Osteocyte (in vitro differentiated cells): ENCODE measurements at places on chromosomes 2 and 18.

DNA sequence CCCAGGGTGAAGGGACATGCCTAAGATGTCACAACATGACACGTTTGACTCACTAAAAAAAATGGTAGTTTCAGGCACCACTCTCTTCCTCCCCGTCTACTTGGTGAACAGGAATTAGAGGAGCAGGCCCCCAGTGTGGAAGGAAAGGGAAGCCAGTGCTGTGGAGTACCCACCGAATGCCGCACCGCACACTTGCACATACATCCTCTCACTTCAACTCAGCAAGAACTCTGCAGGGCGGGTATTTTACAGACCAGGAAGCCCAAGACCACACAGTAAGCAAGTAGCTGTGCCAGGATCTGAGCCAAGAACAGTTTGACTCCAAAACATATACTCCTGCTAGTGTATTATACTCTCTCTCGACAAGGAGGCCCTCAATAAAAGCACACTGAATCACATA, 69.8 kb downstream of the BCL2 start:
- DNase-seq, result no peak

- DNase-seq, result peak; percentile 15
Measured at GRCh38 chr2:73877071-73877802, 15.6 kb upstream of the ACTG2 start.

DNA sequence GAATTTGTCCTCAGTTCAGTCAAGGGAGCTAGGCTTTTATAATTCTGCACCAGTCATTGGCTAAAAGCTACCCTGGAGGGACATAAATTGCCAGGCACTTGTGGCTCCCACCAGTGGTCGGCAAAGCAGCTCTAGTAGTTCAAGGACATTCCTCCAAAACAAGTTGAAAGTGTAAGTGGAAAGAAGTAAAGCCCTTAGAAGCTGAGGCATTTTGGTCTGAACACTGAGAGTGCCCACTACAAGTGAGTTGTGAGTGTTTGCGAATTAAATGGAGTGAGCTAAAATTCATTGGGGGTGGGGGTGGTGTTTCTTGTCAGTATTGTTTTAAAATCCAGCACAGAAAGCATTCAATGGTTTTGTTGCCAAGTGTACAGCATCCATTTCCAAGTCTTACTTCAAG, 879.9 kb upstream of the CDH2 start:
- no peak for DNase-seq

DNA sequence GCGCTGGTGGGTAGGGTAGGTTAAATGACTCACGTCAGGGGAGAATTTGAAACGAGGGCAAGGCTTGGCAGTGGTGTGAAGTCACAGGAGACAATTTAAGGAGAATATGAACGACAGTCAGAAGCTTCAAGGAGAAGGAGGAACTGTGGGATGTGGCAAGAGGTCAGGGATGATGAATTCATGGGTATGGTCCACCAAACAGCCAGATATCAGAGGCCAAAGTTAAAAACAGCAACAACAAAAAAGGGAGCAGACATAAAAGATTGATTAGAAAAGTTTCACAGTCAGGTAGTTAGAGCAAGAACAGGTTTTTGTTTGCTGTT, 1.4 kb upstream of the ZNF396 start:
- no peak for DNase-seq

DNA sequence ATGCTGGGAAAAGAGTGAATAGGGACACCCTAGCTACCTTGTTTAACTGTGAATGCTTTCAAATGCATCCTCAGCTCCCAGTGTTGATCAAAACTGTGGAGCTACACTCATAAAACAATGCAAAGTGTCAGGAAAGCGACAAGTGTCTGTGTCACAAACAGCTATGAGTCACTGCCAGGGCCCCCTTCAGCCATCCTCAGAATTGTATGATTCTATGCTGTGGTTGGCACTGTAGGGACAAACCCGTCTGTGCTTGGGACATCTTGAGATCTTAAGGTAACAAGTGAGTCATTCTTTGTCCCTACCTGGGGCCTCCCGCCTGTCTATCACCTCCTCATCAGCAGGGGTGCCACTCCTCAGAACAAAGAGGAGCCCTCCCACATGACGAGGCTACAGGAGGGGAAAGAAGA, 42.4 kb downstream of the KLF7 start:
- DNase-seq, result no peak

DNA sequence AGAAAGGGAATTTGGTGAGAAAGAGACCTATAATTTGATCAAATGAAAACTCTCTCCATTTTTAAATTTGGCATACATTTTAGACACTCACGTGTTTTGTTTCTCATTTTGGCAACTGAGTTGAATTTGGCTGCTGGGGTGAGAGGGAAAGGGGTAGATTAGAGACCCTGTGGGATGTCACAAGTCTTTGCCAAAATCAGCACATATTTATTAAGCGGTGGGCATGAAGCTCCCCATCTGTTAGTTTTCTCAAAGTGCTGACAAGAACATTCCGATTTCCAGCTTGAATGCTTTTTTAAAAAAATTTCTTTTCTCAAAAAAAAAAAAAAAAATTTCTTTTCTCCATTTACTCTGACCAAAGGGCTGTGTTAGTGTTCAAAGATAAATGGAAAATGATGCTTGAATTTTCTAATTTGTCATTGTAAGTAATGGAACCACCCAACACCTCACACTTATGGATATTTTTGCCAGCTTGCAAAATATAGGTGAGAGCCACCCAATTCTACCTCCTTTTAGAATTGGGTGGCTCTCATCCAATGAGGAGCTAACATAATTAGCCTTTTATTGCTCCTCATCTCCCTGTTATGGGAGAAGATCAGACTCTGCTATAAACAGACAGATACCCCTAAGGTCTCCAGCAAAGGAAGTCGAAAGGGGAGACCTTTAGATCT, 222.9 kb upstream of the FN1 start:
- no peak for DNase-seq

DNA sequence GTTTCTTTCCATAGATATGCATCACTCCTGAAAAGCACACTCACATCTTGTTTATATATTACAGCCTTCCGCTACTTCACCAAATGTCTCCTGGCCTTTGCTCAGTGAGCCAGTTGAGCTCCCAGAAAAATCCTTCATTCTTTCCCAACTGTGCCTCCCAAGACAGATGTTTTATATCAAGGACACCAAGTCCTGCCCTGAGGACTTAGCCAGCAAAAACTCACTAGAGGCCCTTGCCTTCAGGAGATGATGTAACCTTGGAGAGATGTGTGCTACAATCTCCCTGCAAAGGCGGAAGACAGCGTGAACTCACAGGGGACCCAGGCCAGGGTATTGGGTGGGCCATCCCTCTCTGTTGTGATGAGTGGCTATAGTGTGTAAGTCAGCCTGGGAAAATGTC, 86.1 kb upstream of the CTAGE1 start:
- no peak for DNase-seq
